ENCODE measurements at places on chromosomes 5 and 9. TPM values are rescaled to one million over a fixed set of nuclear protein-coding genes. Genes with fewer than 3 reads are reported as not detected.

The SLC25A2 gene
- total RNA-seq = 2.2 TPM

The F2R gene
- 8.1 TPM for total RNA-seq

The BTNL9 gene
- total RNA-seq = not detected

The SVEP1 gene
- total RNA-seq = not detected

The OMD gene
- total RNA-seq = not detected

The DIPK1B gene
- not detected for total RNA-seq

DNA sequence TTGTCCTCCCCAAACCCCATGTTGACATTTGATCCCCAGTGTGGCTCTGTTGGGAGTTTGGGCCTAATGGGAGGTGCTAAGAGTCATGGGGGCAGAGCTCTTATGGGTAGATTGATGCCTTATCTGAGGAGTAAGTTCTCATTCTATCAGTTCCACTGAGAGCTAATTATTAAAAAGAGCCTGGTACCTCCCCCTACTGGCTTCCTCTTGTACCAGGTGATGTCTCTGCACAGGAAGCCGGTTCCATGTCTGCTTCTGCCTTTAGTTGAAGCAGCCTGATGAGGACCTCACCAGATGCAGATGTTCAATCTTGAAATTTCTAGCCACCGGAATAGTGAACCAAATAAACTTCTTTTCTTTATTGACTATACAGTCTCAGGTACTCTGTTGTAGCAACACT is 10.8 kb downstream of the GABRB2 start:
- DNase-seq = no peak
- no peak overlapping the region for H3K27ac ChIP-seq
- no peak overlapping the region for H3K4me3 ChIP-seq
- no peaks in the 10 kb centered on the region for H3K27me3 ChIP-seq
- no peaks in the 10 kb centered on the region for H3K36me3 ChIP-seq

- DNase-seq = no peak
- no peak overlapping the region for H3K4me3 ChIP-seq
- no peaks in the 10 kb centered on the region for H3K4me1 ChIP-seq
Measured at GRCh38 chr9:134814598-134815215, 65.9 kb upstream of the FCN2 start.

GRCh38 chr5:80975065-80975464 is 14.9 kb downstream of the RASGRF2 start:
- H3K36me3 ChIP-seq = no peaks in the 10 kb centered on the region
- H3K4me3 ChIP-seq = no peak overlapping the region
- H3K4me1 ChIP-seq = peaks cover 4% of the 10 kb centered on the region
- no peaks in the 10 kb centered on the region for H3K27me3 ChIP-seq
- no peak for DNase-seq

DNA sequence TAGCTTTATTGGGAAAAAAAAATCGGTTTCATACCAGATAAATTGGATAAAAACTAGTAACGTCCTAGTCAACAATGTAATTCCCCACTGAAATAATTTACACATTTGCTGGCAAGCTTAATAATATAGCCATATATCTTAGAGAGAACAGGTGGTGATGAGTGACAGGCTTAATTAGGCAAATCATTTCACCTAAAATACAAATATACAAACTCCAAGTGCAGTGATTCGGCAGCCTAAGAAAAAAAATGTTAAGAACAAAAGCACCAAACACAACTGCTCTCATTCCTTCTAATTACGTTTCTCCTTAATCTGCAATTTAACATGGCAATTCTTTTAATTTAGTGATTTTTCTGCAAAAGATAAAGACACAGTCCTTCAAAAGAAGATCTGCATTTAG is 56.0 kb upstream of the SLC25A51 start:
- no peak overlapping the region for H3K4me3 ChIP-seq
- H3K4me1 ChIP-seq = peaks cover 28% of the 10 kb centered on the region
- DNase-seq = no peak
- no peak overlapping the region for H3K27ac ChIP-seq
- H3K36me3 ChIP-seq = no peaks in the 10 kb centered on the region
- no peaks in the 10 kb centered on the region for H3K27me3 ChIP-seq

DNA sequence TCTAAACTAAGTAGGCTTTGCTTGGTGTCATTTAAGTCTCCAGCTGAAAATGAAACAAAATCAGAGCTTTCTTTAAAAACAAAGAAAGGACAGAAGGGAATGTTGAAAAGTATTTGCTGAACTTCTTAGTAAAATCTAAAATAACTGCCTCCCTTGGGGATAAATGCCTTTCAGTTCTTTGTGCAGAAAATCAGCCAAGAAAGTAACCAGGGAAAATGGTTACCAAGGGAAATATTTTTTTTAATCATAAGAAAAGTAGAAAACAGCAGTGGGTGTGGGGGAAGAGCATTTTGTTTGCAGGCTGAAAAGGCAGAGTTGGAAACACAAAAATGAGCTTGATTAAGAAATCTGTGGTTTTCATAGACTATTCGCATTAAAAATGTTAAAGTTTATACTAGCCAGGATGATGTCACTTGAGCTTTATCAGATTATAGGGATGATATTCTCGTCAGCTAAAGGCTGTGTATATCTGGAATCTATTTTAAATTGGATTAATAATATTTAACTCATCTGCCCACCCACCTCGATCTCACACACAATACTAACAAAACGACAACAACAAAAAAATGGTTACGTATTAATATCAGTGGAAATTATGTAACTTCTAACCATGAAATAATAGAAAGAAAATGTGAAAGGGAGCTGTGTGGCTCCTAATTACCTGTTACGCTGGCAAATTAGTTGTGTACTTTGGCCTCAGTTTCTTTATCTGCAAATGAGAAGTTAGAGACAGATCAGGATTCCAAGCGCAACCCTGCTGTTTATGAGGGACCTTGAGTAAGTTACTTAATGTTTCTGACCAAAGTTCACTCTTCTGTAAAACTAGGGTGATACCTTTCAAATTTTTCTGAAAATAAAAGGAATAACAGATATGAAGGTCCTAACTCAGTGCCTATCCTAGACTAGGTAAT is at the start of gene ECM2:
TSS of gene ECM2 (minus strand) at position 51 of the 911 bp plus-strand sequence. CDS start 13,124 bp downstream, outside the sequence.
- no peak for DNase-seq
- H3K36me3 ChIP-seq = peaks cover 5% of the 10 kb centered on the region
- H3K4me1 ChIP-seq = peaks cover 4% of the 10 kb centered on the region
- no peak within 1 kb of the TSS for H3K4me3 ChIP-seq
- no peaks in the 10 kb centered on the region for H3K27me3 ChIP-seq

DNA sequence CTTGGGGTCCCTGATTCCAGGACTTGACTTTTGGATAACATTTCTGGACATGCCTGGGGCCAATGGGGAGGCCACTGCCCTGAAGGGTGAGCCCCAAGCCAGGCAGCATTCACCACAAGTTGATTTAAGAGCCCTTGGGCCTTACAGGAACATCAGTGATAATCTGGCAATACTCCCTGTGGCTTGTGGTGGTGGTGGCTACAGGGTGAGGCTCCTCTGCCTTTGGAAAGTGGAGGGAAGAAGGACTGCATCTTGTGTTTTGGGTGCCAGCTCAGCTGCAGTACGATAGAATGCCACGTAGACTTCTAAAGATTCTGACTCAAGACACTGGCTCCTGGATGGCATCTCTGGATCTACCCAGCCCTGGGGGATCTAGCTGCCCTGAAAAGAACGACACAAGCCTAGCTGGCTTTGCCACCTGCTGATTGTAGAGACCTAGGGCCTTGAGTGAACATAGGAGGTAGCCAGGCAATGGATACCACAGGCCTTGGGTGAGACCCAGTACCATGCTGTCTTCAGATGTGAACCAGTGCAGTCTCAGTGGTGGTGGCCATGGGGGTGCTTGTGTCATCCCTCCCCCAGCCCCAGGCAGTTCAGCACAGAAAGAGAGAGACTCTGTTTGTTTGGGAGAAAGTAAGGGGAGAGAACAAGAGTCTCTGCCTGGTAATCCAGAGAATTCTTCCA is 79.0 kb upstream of the DAP start:
- no peak for DNase-seq
- H3K4me3 ChIP-seq = no peak overlapping the region
- no peak overlapping the region for H3K27ac ChIP-seq
- H3K4me1 ChIP-seq = no peaks in the 10 kb centered on the region

- H3K36me3 ChIP-seq = no peaks in the 10 kb centered on the region
- peaks cover 14% of the 10 kb centered on the region for H3K27me3 ChIP-seq
Measured at GRCh38 chr9:72875221-72875620, 77.6 kb downstream of the ALDH1A1 start.

- H3K27ac ChIP-seq = no peak overlapping the region
- H3K4me3 ChIP-seq = no peak overlapping the region
- no peaks in the 10 kb centered on the region for H3K36me3 ChIP-seq
- no peak for DNase-seq
- H3K27me3 ChIP-seq = peaks cover 26% of the 10 kb centered on the region
- no peaks in the 10 kb centered on the region for H3K4me1 ChIP-seq
Measured at GRCh38 chr9:135100241-135100681, 12.8 kb downstream of the OLFM1 start.

DNA sequence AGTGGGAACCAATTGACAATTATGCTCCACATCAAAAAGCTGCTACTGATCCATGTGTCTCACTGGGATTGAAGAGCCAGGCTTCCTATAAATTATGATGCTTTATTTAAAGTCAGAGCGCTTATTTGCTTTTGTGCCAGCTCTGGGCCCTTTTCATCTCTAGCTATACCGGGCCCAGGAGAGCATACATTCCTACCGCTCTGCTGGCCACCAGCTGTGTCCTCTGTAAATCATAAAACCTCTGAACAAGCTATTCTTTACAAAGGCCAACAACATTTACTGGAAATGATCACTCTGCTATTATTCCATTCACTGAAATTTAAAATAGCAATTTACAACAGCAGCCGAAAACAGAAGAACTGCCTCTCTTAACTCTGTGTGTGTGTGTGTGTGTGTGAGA is 86.6 kb downstream of the ZNF608 start:
- no peak overlapping the region for H3K4me3 ChIP-seq
- no peak for DNase-seq
- no peak overlapping the region for H3K27ac ChIP-seq
- peaks cover 5% of the 10 kb centered on the region for H3K4me1 ChIP-seq
- H3K36me3 ChIP-seq = no peaks in the 10 kb centered on the region

- H3K27ac ChIP-seq = no peak overlapping the region
- no peaks in the 10 kb centered on the region for H3K36me3 ChIP-seq
- H3K4me1 ChIP-seq = no peaks in the 10 kb centered on the region
- no peak overlapping the region for H3K4me3 ChIP-seq
Measured at GRCh38 chr9:101902051-101902450, 163.6 kb upstream of the GRIN3A start.

DNA sequence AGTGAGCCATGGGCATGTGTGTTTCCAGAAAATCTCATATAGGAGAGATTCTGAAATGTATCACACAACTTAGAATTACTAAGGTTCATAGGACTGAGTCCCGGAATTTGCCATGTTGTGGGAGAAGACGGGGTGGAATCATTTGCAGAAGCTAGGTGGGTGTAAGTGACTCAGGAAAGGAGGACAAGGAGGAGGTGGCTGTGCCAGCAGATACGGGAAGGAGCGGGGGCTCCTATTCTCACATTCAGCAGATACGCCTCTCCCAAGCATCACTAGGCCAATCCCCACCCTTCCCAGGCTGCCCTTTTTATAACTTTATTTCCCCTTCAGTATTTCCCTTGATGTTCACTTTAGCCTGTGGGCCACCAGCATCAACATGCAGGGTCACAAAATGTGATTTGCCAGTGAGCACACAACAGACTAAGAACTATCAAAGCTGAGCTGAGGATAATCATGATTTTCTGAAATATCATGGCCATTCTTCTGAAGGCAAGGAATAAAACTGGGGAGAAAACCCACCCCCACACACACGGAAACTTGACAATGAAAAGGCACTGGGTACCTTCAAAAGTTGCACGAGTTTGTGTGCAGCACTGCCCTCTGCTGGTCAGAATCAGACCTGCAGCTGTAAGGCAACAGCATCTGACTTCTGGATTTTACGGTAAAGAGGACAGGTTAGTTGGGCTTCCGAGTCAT is 133.2 kb downstream of the MTX3 start:
- H3K36me3 ChIP-seq = no peaks in the 10 kb centered on the region
- DNase-seq = peak; percentile 80
- no peaks in the 10 kb centered on the region for H3K4me1 ChIP-seq
- H3K27me3 ChIP-seq = peaks cover 11% of the 10 kb centered on the region

- H3K27me3 ChIP-seq = no peaks in the 10 kb centered on the region
- no peaks in the 10 kb centered on the region for H3K36me3 ChIP-seq
- H3K27ac ChIP-seq = no peak overlapping the region
Measured at GRCh38 chr5:67183859-67184258, 12.7 kb downstream of the CD180 start.

GRCh38 chr9:94839398-94839797 is 112.9 kb downstream of the AOPEP start:
- H3K4me1 ChIP-seq = peaks cover 35% of the 10 kb centered on the region
- peak overlapping the region; percentile 54 for H3K4me3 ChIP-seq
- DNase-seq = no peak
- H3K36me3 ChIP-seq = peaks cover 11% of the 10 kb centered on the region
- no peaks in the 10 kb centered on the region for H3K27me3 ChIP-seq

GRCh38 chr5:167777746-167778145 is 513.7 kb upstream of the WWC1 start:
- H3K27ac ChIP-seq = no peak overlapping the region
- DNase-seq = no peak
- no peaks in the 10 kb centered on the region for H3K36me3 ChIP-seq
- no peaks in the 10 kb centered on the region for H3K27me3 ChIP-seq
- no peaks in the 10 kb centered on the region for H3K4me1 ChIP-seq
- H3K4me3 ChIP-seq = no peak overlapping the region

GRCh38 chr5:178435321-178436238 is 154.6 kb downstream of the COL23A1 start:
- no peak for DNase-seq
- H3K4me1 ChIP-seq = no peaks in the 10 kb centered on the region
- H3K27me3 ChIP-seq = no peaks in the 10 kb centered on the region

GRCh38 chr5:170179626-170180025 is 53.2 kb upstream of the C5orf58 start:
- no peaks in the 10 kb centered on the region for H3K27me3 ChIP-seq
- H3K36me3 ChIP-seq = no peaks in the 10 kb centered on the region
- no peaks in the 10 kb centered on the region for H3K4me1 ChIP-seq
- no peak overlapping the region for H3K27ac ChIP-seq
- no peak overlapping the region for H3K4me3 ChIP-seq
- DNase-seq = no peak

- H3K4me3 ChIP-seq = no peak overlapping the region
- no peaks in the 10 kb centered on the region for H3K27me3 ChIP-seq
- peak overlapping the region; percentile 74 for H3K27ac ChIP-seq
- H3K4me1 ChIP-seq = peaks cover 33% of the 10 kb centered on the region
Measured at GRCh38 chr5:132079081-132079480, 5.5 kb downstream of the CSF2 start.

DNA sequence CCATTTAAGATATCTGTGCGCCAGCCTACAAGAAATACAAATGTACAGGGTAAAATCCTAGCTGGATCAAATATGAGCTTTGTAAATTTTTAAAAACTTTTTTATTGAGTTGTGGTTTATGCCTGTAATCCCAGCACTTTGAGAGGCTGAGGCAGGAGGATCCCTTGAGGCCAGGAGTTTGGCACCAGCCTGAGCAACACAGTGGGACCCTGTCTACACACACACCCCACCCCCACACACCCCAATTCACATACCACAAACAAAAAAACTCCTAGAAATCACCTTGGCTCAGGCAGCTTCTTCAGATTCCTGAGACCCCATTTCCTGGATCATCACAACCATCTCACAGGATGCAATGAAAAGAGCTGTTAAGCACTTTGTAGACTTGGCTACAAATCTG is 46.4 kb downstream of the CDK7 start:
- no peaks in the 10 kb centered on the region for H3K27me3 ChIP-seq
- H3K36me3 ChIP-seq = peaks cover 6% of the 10 kb centered on the region
- no peak overlapping the region for H3K4me3 ChIP-seq
- DNase-seq = no peak
- H3K27ac ChIP-seq = no peak overlapping the region
